ENCODE measurements at places on chromosomes 5 and 9.

DNA sequence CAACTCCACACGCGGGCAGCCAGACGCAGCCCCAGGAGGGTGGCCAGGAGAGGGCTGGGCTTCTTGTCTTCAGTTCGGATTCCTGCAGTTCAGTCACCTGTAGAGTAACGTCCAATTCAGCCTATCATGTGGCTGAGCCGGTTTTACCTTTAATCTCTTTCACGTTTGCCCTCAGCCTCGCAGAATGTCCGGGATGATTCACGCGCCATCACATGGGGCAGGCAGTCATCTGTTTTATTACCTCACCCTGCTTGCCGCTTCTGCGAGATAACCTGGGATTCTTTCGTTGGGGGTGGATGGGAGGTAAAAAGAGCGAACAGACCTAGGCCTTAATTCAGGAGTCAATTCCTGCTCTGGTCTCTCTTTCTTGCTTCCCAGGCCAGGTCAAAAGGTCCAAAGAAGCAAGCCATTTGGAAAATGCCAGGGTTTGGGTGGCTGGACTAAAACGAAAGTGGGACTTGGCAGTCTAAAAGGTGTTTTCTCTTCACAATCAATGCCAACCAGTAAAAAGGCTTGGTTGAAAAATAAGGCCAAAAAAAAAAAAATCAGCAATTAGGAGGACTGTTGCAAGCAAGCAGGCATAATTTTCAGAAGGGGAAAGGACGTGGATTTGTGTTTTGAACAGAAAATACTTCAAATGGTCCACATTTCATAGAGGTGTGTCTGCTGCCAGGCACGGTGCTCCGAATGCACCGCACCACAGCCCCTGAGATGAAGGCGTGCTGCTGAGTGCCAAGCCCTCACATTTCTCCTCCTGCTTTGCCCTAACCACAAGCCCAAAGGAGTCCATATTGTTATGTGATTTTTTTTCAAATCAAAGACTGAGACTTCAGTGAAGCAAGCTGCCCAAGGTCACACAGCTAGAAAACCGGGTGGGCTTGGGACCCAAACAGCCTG is 2.8 kb upstream of the WWC1 start:
- no peak for DNase-seq

- DNase-seq: no peak
Measured at GRCh38 chr9:100597236-100597635, 19.4 kb downstream of the CAVIN4 start.

- DNase-seq: no peak
Measured at GRCh38 chr5:79702606-79703380, 13.2 kb downstream of the CMYA5 start.

- DNase-seq: no peak
Measured at GRCh38 chr5:10161778-10162177, 87.9 kb downstream of the ATPSCKMT start.

- no peak for DNase-seq
Measured at GRCh38 chr9:113370806-113371325, 5.9 kb downstream of the HDHD3 start.

- DNase-seq: no peak
Measured at GRCh38 chr9:81380504-81381359, 308.6 kb downstream of the TLE1 start.

DNA sequence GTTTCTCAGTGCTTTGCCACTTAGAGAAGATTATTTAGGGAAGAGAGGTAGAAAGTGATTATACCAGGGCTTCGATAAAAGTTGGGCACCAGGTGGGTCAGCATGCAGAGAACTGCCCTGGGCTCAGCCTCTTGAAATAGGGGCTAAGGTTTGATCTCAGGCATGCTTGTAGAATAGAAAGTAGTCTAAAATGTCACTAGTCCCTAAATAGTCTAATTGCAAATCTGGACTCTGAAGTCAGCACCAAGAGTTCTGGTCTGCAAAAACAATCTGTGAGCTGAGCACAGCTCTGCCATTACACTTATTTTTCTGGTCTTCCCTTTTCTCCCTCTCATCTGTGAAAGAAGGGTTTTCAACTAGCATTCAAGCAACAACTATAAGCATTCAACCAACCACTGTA is 248.0 kb downstream of the SMARCA2 start:
- no peak for DNase-seq

DNA sequence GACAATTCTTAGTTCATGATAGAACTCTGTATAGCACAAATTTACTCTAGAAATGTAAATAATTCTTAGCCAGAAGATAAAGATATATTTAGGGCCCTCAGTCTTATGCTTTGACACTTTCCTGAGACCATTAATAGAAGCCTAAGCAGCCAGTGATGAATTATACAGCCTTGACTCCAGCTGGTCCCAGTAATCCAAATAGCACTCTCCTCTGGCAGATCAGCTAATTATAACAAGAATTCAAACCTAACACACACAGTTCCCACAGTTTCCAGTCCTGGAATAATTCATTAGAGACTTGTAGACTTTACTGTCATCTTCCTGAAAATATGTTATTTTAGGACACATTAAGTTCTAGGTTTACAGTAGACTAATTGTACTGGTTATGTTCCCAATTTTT is 50.4 kb downstream of the SHOC1 start:
- no peak for DNase-seq

- no peak for DNase-seq
Measured at GRCh38 chr9:95081998-95082397, 235.5 kb downstream of the FANCC start.

GRCh38 chr5:1293416-1294205 is 1.3 kb downstream of the TERT start:
- no peak for DNase-seq

GRCh38 chr9:107809871-107810460 is 320.4 kb upstream of the KLF4 start:
- DNase-seq: no peak

GRCh38 chr5:88940713-88941112 is 57.7 kb upstream of the MEF2C start:
- no peak for DNase-seq

DNA sequence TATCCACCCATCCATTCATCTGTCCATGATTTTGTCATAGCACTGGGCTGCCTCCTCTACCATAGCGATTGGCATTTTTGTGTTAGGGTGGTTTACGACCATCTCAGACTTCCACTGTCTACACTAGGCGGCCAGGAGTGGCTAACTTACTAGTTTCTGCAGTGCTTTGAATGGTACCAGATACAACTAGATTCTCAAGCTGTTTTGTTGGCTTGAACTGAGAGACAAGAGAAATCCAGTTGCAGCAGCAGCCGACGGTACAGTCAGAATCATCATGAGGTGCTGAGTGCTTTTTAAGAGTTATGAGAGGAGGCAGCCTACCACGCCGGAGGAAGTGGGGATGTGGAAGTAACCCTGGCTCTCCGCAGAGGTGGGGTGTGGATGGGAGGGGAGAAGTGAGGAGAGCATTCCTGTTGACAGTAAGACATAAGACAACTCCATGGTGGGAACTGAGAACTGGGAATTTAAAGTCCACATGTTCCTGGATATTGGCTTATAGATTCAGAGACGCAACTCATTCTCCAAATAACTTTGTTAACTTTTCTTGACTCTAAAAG is 27.9 kb downstream of the COL5A1 start:
- no peak for DNase-seq

DNA sequence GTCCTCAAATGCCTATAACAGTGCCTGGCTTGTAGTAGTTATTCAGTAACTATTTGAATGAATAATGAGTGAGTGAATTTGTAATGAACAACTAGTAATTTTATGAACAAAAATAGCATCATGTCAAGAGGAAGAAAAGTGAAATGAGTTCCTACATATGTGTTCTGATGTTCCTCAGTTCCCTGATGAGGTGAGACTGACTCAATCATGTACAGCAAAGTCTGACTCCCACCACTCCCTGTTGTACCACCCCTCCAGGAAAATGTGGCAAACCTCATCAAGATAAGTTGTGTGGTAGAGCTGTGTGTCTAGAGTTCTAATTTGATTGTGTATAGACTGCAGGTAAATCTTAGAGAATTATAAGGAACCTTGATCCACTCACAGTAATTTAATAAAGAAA is 201.6 kb downstream of the GOLPH3 start:
- no peak for DNase-seq

DNA sequence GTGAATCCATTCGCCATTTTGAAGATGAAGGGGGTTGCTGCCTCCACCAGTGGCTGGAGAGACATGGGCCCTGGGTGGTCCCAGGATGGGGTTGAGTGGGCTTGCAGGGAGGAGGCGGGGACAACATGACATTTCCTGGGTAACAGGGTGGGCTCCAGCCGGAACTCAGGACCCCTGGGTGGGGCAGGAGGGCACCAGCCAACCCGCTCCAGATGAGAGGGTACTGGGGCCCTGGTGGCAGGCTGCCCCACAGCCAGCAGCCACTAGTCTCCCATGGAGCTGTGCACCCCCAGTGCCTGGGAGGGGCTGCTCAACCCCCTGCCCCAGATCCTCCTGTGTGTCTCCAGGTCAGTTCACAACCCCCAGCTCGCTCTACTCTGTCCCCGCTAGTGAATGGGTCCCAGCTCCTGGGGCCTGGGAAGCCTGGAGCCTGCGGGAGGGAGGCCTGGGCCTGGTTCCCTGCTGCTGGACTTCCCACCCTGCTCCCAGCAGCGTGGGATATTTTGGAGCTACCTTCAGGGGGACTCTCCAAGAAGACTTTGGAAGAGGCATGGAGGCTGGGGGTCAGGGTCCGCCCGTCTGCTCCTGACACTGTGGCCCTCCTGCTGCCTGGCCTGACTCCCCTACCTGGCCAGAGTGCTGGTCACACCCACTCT is 55.9 kb downstream of the AHRR start:
- no peak for DNase-seq

DNA sequence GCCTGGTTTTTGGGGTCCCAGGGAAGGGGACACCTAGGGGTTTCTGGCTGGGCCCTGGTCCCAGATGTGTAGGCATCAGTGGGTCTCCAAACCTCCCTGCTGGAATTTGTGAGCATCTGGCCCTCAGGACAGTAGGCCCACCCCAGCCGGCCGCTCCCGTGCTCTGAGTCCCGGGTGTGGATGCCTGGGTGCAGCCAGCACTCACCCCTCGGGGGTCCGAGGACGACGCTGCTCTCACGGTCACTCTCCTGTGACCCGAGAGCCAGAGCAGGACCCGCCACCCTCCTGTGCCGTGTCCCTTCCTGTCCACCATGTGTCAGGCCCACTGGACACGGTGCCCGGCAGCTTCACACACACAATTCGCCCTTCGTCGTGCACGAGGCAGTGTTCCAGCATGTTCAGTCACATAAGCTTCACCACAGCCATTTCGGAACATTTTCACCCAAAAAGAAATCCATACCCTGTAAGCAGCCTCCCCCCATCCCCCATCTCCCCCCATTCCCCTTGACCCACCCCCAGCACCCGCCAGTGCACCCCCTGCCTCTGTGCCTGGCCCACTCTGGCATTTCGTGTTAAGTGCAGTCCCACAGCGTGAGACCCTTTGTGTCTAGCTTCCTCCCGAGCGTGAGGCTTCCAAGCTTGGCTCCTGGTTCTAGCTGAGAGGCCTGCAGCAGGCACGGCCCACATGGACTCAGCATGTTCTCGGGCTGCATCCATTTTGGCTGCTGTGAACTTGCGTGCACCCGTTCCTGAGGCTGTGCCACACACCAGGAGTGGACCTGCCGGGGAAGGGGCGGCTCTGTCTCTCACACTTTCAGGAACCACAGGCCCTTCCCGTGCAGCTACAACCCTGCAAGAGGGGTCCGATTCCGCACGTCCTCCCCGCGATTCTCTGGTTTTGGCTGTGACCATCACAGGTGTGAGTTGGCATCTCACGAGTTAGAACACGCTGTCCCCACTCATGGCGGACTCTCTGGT is 40.5 kb downstream of the NKD2 start:
- DNase-seq: no peak

DNA sequence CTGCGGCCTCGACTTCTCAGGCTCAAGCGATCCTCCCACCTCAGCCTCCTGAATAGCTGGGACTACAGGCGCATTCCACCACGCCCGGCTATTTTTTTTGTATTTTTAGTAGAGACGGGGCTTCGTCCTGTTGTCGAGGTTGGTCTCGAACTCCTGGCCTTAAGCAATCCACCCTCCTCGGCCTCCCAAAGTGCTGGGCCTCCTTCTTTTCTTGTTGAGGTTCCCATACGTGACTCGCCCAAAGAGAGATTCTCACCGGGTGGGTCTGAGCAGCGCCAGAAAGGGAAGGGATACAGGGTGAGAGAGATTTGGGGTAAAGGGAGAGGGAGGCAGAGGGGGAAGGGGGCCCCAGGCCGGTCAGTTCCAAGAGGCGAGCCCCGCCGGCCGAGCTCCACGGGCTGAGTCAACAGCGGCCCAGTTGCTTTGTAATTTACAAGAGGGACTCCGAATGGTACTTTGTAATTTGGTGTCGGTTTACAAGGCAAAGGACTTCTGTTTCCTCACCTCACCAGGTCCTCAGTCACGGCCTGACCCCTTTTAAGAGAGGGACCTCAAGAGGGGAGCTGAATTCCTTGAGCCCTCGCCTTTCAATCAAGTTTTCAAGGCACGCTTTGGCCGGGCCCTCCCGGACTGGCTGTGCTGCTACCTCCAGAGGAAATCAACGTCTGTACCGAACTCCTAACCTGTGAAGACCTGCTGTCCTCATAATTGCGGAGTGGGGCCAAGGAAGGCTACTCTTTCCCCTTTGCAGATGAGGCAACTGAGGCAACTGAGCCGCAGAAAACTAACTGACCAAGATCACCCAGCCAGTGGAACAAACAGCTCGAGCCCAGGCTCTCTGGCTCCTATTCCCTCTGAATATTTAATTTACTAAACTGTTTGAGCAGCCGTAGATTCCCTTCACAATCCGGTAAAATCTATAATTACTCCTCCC is 3.3 kb upstream of the DMRT2 start:
- DNase-seq: no peak

- DNase-seq: no peak
Measured at GRCh38 chr9:34382879-34383278, 6.2 kb upstream of the MYORG start.

DNA sequence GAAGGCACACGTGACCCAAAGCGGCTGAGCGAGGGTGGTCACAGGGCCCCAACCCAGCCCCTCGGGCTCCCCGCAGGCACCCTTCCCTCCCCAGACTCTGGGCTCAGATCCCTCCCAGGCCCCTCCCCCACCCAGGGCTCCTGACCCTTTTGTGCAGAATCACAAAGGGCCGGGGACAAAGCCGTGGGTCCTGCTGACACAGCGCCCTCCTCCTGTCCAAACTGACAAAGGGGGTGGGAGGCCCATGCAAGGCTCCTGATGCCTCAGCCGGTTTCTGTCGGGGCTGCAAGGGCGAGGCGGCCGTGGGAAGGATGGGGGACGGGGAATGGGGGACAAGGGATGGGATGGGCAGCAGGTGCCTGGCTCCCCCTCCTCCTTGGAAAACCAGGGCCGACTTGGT is 43.5 kb upstream of the UBAC1 start:
- no peak for DNase-seq

- DNase-seq: no peak
Measured at GRCh38 chr5:144468571-144468970, 297.9 kb downstream of the KCTD16 start.

Data from activated T-helper 1 cell treated with anti-CD3 and anti-CD28 coated beads, Interleukin-2, amount 50 U/mL, for 16 hours (primary cell).